ENCODE measurements at places on chromosomes 6 and 20. TPM values are rescaled to one million over a fixed set of nuclear protein-coding genes. Genes with fewer than 3 reads are reported as not detected.

- no peak for DNase-seq
These were observed 193.1 kb upstream of the SIM1 start for GRCh38 chr6:100657678-100658330.

DNA sequence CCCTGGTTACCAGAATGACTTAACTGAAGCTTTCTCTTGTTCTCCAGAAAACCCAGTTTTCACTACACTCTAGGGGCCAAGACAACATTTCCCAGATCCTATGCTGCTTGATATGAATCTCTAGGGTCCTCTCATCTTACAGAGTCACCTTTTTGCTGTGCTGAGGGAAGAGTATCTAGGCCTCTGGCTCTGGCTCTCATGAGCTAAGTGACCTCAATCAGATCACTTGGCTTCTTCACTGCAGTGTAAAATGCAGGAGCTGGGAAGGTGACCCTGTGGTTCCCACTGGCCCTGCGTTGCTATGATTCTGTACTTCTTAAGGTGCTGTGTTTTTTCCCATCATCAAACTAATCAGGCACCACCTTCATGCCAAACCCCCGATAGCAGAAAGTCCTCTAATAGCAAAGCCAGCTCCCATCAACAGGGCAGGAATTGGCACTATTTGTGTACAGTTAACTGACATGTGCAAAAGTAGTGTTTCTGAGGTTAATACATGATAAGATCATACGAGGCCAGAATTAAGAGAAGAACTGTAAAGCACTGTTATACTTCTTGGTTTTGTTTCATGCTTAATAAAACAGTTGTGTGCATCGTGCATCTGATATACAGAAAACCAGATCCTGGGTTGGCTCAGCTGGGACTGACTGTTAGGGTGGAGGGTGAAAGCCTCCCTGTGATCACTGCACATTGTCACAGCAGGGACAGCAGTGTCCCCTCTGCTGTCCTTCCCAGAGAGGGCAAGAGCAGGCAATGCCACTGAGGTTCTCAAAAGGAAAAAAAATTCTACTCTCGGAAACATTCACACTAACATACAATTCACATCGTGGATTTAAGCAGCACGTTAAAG lies 46.7 kb downstream of the CNKSR3 start:
- DNase-seq, result no peak

GRCh38 chr6:72999995-73000394 lies 225.3 kb downstream of the KHDC1L start:
- no peak for DNase-seq

- no peak for DNase-seq
These were observed 70.9 kb downstream of the ZNF217 start for GRCh38 chr20:53522696-53523095.

- DNase-seq, result no peak
These were observed 12.4 kb downstream of the SLC22A23 start for GRCh38 chr6:3444276-3445088.

- DNase-seq, result no peak
These were observed 124.7 kb downstream of the QKI start for GRCh38 chr6:163539101-163539762.

The RUNX2 gene
- total RNA-seq, result 1.1 TPM

The PNLDC1 gene
- total RNA-seq, result 0.37 TPM

The BEND3 gene
- 6.3 TPM for total RNA-seq

The TTBK1 gene
- not detected for total RNA-seq

The SDHAF4 gene
- total RNA-seq, result 8.9 TPM

The EPPIN gene
- not detected for total RNA-seq
